ENCODE measurements at places on chromosomes 4 and X.

- no peak for DNase-seq
Measured at GRCh38 chrX:100395781-100396180, 14.3 kb downstream of the PCDH19 start.

GRCh38 chrX:20542072-20542471 is 275.4 kb upstream of the RPS6KA3 start:
- DNase-seq, result no peak

DNA sequence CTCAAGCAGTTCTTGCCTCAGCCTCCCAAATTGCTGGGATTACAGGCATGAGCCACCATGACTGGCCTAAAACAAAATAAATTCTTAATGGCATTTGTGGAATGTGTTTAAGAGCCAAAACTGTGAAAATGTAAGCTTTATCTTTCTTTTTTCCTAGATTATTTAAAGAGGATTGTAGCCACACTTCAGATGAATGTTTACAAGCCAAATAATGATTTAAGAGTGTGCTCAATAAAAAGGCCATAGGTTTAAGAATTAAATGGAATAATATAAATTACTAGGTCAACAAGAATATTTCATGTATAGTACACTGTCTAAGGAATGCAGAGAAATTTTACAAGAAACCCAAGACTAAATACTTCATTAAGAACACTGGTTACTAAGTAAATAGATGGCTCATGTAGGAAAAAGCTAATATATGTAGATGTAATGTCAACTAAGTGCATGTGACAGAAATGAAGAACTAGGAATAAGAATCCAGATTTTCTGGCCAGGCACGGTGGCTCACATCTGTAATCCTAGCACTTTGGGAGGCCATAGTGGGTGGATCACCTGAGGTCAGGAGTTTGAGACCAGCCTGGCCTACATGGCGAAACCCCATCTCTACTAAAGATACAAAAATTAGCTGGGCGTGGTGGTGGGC is 21.3 kb upstream of the UGDH start:
- DNase-seq, result no peak

- DNase-seq, result no peak
Measured at GRCh38 chrX:71618303-71618721, at the start of gene CXCR3. TSS of gene CXCR3 (minus strand) at chrX:71618511. CDS start at chrX:71618449, 62 bp downstream.

DNA sequence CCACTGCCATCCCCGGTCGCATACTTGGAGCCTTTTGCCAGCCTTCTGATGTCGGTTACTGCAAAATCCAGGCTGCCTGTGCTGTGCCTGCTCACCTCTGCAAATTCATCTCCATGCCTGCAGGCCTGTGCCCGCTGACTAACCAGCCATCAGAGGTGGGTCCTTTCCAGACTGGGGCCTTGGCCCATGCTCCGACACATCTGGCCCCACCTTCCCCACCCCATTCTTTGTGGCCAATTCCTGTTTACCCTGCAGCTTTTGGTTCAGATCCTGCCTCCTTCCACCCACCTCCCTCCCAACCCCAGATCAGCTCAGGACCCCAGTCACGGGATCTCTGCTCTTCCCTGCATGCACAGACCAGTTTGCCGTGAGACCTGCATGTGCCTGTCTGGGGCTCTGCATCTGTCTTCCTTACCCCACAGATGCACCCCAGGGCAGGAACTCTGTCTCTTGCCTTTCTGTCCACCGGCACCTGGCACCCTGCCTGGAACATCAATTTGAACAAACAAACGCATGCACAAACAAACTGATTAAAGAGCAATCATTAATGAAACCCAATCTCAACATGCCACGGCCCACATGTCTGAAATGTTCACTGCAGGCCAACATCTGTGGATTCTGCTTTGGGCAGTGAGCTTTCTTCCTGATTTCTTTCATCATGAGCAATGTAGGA is 112.8 kb upstream of the PSAPL1 start:
- no peak for DNase-seq

DNA sequence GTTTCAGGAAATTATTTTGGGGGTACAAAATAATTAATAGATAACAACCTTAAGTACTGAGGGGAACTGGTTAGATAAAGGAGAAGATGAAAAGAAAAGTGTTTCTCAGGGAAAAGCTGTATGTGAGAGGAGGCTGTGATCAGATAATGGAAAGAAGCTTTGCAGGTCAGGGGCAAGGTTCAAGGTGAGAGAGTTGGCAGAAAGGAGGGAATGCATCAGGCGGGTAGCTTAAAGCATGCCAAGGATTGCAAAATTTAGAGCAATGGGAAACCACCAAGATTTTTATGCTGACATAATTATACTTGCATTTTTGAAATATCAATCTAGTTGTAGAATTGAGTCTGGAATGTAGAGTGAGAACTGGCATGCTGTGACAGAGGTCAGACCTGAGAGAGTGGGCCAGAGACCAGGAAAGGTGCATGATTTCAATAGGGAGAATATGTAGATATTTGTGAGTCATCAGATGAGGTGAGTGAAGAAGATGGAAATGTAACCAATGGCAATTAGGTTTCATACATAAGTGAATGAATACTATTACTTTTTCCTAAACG is 508.7 kb downstream of the TRIML1 start:
- DNase-seq, result peak; percentile 32

- peak; percentile 74 for DNase-seq
Measured at GRCh38 chr4:140085062-140085622, 68.8 kb downstream of the MAML3 start.

DNA sequence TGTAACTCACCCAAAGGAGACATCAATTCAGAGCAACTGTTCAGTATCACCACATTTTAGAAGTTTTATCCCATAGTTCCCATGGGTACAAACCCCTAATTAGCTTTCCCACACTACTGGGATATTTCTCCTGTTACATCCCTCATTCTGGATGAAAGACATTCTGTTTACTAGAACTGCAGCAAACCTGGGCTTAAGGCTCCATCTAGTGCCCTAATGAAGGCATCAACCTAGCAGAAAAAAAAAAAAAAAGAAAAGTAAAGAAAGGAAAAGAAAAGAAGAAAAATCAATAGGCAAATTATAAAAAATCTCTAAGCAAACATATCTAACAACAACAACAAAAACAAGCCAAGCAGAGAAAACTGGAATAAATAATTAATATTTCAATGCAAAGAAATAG is 133.7 kb upstream of the CPXCR1 start:
- DNase-seq, result peak; percentile 68

DNA sequence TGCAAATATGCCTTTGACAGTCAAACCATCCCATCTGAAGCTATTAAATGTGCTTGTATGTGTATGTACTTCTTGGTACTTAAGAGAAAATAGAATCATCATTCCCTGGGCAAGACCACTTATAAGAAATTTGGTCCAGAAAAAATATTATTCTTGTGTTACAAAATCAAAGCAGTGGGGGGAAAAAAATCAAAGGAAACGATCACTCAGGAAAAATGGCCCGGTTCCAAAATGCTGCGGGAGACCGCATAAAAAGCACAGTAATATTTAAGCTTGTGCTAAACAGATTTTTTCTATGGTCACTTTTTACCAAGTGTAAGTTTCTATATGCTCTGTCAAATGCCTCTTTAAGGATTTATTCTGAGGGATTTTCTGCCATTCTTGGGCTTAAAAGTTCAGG is 36.1 kb downstream of the RAI2 start:
- no peak for DNase-seq

- DNase-seq, result peak; percentile 45
Measured at GRCh38 chr4:173531086-173531965, 1.3 kb upstream of the HAND2 start.

DNA sequence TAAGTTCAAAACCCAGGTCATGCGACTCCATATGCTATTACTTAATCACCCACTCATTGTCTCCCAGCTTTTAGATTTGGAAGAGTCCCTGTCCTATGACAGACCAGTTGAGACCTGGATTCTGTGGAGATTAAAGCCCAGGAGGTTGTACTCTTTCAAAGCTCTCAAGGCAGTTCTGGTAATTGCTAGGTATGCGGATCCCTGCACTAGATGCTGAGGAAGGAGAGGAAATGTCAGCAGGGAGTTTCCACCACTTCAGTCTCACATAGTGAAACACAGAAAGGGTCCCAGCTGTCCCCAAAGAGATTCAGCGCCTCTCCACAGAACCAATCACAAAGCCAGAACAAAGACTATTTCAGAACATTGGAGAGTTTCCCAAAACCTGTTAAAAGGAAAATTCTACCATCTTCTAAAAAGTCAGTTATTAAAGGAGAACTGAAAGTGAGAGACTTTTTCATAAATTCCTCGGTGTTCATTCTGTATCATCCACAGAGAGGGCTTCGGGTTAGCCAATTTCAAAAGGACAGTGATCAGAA is 53.4 kb downstream of the IRF2 start:
- DNase-seq, result peak; percentile 40

DNA sequence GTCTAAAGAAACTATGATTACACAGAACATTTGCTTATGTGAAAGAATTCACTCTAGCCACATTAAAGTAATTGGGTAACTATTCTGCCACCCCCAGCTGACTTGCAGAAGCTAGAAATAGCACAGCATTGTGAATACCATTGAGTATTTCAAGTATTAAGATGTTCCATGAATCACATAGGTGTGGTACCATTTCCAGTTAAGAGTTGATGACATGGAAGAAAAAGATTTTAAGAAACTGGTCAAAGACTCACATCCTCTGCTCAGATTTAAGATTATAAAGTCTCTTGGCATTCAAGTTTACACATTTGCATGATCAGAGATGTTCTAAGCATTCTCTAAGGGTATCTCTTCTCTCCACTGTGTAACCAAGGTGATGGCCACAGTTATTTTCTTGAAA is 287.5 kb downstream of the CAMK2D start:
- no peak for DNase-seq

DNA sequence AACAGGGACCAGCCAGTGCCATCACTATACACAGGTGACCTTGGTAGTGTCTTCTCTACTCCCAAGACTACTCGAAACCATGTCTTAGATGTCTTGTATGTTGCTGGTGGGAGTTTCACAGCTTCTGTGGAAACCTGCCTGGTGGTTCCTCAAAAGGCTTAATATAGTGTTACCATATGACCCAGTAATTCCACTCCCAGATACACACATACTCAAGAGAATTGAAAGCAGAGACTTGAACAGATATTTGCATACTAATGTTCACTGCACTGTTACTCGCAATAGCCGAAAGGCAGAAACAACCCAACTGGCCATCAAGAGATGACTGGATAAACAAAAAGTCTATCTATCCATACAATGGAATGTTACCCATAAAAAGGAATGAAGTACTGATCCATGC is 3.1 kb downstream of the TFDP3 start:
- no peak for DNase-seq

GRCh38 chr4:90219822-90220221 is 92.6 kb downstream of the CCSER1 start:
- DNase-seq, result no peak

GRCh38 chrX:106450405-106450804 is 161.4 kb upstream of the RADX start:
- DNase-seq, result no peak

DNA sequence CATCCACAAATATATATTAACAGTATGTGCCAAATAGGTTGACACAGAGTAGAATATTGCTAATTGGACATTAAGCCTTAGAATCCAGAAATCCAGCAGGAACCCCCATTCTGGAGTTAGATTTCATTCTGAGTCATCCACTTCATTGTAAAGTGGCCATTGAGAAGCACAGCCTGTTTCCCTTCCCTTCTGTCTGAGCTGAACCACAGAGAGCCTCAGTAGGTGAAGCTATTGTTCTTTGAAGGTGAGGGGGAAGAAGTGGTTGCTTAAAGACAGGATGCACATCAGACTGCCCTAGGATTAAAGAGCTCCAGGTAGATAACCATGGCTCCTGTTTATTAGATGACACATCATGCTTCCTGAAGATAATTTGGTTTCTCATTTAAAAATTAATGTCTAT is 30.6 kb upstream of the MCF2 start:
- DNase-seq, result peak; percentile 56

GRCh38 chr4:25100710-25101109 is 59.5 kb downstream of the SEPSECS start:
- no peak for DNase-seq

Measured in mesendoderm (in vitro differentiated cells).